ENCODE measurements at places on chromosomes 3 and 15.

- DNase-seq = no peak
These were observed 30.6 kb downstream of the ACAD9 start for GRCh38 chr3:128910006-128910405.

GRCh38 chr3:127539366-127540060 lies 51.0 kb downstream of the TPRA1 start:
- no peak for DNase-seq

GRCh38 chr3:150239766-150240165 lies 168.3 kb upstream of the TSC22D2 start:
- DNase-seq = no peak

- DNase-seq = no peak
These were observed 568 bp downstream of the SENP2 start for GRCh38 chr3:185586686-185587039.

DNA sequence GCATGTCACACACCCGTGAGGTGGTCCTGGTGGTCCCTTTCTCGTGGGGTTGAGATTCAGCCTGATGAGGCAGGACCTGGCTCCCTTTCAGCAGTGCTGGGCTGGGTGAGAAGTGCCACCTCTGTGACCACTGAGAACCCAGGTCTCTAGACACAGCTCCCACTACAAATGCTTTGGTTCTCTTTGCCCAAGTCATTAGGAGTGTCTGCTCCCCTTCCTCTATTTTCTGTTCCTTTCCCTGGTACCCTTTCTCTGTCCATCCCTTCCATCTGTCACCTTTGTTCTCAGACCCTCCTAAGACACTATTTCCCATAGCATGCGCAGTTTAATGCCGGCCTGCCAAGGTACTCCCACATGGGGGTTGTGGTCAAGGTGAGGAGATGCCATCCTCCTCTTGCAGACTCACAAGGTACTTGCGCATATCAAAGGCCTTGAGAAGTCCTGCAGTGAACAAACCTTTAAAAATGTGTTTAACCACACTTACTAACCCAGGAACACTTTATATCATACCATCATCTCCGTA lies 297.7 kb downstream of the LRTM1 start:
- DNase-seq = no peak

- DNase-seq = peak; percentile 66
These were observed 7.2 kb upstream of the SCAMP5 start for GRCh38 chr15:74988007-74988800.

DNA sequence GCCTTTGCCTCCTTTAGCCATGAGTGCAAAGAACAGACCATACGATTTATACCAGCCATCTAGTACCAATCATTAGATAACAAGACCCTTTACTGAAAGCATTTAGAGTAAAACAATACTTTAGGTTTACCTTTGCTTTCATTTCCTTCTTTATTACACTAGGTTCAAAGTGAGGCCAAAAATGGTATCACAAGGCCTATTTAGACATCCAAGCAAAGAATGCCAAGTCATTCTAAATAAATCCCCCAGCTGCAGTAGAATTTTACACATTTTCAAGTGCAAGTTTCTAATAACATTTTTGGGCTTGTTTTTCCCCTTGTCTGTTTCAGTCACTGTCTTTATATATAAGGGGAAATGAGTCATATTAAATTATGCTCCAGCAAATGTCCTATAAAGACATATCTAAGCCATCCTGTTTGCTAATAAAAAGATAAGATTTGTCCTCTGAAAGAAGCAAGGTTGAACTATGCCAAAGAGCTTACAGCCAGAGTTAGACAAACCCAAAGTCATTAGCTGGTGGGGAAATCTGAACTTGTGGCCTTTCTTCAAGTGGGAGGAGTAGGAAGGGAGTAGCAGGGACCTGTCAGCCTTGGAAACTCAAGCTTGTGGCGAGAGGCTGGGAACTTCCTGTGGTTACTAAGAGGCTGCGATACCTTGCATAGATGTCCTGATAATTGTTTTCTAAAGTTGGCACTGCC lies 232.7 kb downstream of the MECOM start:
- peak; percentile 40 for DNase-seq

- DNase-seq = no peak
These were observed 61.8 kb downstream of the GAP43 start for GRCh38 chr3:115685097-115685496.

DNA sequence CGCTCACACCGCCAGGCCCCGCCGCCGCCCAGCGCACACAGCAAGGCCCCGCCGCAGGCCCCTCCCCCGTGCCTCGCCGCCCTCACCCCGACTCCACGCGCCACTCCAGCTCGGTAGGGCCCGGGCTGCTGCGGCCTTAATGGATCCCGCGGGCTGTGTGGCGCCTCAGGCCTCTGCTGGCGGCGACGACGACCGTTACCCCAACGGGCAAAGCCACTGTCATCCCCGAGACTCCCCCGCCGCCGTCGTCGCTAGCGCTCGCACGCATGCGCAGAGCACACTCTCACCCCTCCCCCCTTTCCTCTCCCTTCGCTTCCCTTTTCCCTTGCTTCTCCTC lies at the start of gene MSL2:
Gene MSL2, minus strand, starts transcription at position 272 of the 337 bp plus-strand sequence. CDS start 1,222 bp downstream, outside the sequence.
- no peak for DNase-seq

DNA sequence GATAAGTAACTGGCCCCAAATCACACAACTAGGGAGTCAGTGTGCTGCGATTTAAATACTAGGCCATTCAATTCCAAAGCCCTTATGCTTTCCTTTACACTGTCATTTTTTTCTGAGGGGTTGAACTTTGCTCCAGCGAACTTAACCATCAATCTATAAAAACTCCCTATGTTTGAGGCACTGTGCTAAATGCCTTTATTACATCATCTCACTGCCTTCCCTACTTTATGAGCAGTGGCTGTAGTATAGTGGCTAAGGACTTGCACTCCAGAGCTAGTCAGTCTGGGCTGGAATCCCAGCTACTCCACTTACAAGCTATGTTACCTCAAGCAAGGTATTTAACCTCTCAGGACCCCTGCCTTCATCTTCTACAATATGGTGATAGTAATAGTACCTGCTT lies 26.9 kb upstream of the WDR72 start:
- DNase-seq = peak; percentile 86

DNA sequence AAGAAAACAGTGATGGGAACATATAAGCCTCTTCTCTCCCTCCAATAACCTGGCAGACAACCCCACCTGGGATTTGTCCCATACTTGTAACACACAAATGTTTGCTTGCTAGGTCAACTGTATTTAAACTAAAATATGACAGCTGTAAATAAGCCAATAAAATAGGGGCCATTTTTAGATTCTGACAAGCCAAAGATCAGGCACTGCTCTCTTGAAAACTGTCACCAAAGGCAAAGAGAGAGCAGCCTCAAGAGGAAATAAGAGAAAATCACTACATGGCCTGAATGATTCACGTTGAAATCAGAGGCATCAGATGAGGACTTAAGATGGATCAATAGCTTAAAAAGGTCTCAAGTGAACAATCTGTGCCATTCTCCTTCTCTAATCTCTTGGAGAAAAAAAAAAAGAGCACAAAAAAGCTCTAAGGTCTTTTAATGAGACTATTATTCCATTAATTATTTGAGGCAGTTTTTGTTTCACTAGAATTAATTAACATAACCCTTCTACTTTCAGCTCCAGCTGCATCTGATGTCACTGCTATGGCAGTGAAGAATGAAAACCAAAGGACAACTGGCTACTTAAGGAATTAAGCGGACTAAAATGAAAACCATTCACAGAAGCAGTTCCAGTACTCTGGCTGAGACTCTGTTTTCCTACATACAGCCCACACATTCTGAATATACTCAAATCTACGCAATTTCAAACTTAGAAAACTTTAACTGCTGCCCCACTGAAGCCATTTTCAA lies 19.0 kb downstream of the MYO5A start:
- DNase-seq = no peak

GRCh38 chr3:46145147-46145546 lies 63.0 kb downstream of the CCR1 start:
- DNase-seq = no peak

DNA sequence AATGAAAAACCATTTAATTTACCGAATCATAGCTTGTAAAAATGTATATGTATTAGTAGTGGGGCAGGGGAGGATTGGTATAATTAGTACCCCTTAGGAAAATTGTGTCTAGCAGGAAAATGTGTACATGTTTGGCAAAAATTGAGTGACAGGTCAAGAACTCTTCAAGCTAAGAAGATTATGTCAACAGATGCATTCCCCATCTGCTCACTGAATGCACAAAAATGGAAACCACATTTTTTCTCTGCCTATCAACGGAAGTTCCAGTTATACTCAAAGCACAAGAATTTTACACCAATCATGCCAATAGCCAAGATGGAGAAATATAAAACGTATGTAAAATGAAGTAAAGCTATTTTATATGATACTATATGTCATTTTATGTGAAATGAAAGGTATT lies 377.8 kb downstream of the KCNH8 start:
- no peak for DNase-seq

DNA sequence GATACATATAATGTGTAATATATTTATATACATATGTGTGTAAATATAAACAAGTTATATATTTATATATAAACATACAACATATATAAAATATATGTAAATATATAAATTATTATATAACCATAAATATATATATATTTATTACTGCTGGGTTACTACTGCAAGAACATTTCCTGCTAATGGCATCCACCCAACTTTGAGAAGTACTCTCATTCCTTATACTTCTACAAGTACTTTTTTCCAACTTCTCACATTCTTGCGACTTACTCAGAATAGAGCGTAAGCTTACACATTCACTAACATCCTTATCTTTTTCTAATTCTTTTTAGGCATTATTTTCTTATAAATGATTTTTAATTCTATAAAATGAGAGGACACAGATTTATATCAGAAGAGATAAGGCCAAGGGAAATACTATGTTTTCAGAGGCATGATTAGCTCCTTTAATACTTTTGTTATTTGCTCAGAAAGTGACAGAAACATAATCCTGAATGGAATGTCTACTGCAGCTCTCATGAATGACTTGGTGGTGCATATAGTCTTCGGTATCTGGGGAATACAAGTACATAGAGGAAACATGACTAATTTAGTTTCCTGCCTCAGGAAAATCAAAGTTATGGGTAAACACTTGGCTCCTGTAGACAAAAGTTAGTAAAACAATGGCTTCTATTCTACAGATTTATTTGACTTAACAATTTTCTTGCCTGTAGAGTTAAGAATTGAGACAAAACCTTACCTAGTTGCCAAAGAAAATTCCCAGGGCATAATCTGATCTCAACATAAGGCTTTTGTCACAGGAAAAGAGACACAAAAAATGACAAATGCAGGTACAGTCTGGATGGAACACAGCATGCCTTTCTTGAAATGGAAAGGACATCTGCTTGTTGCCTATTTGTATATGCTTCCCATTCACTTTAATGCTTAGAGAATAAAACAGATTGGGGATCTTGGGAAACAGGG lies 453.9 kb downstream of the SQOR start:
- no peak for DNase-seq

GRCh38 chr15:82918607-82919230 lies 33.8 kb downstream of the HOMER2 start:
- DNase-seq = no peak

DNA sequence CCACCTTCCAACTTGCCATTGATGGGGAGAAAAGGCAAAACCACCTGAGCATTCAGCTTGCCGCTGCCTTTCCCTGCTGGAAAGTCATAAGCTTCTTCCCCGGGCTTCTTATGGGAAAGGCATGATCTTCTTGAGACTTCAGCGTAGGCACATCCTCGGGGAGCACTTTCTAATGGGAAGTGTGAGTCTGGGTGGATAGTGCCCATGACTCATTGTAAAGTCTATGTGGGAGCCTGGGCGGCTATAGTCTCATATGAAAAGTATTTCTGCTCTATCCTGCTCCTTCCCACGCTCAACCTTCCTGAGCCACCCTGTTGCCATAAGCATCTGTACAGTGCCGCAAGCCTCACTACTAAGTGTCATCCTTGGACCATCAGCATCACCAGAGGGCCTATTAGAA lies 309.9 kb upstream of the THBS1 start:
- DNase-seq = no peak

GRCh38 chr3:52874864-52875587 lies 22.3 kb downstream of the STIMATE start:
- DNase-seq = no peak
